ENCODE measurements at places on chromosomes 3 and 15. TPM values are rescaled to one million over a fixed set of nuclear protein-coding genes. Genes with fewer than 3 reads are reported as not detected.

DNA sequence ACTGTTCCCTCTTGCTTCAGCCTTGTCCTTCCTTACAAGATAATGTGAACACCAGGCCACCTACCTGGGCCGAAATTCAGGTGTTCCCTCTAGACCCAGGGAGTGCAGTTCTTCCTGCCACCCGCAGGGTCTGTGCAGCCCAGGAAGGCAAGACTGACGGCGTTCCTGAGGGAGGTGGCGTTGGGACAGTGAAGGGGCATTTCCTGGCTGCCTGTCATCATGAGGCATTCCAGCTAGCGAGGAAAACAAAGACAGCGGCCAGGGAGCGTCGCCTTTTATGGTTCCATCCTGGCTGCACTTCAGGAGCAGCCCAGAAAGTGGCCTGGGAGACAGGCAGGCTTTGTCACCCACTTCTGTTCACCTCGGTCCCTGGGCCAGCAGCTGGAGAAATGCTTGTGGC is 84.8 kb upstream of the WNT5A start:
- no peak for DNase-seq

DNA sequence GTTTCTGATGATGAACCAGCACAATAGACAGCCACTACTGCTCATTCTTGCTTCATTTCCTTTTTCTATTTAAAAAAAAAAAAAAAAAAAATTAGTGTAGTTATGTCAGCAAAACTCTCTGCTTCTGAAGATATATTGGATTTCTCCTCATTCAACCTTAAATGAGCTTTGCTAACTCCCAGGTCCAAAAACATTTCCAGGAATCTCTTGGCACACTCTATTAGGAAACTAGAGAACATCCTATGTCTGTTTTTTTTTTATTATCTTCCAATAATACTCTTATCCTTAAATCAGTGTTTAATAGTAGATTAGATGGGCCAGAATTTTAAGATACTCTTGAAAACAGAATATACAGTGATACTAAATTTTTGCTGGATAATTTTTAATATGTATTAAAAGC is 398.0 kb downstream of the NAALADL2 start:
- no peak for DNase-seq

- DNase-seq: no peak
These were observed 3.4 kb downstream of the ANKRD28 start for GRCh38 chr3:15794303-15794771.

DNA sequence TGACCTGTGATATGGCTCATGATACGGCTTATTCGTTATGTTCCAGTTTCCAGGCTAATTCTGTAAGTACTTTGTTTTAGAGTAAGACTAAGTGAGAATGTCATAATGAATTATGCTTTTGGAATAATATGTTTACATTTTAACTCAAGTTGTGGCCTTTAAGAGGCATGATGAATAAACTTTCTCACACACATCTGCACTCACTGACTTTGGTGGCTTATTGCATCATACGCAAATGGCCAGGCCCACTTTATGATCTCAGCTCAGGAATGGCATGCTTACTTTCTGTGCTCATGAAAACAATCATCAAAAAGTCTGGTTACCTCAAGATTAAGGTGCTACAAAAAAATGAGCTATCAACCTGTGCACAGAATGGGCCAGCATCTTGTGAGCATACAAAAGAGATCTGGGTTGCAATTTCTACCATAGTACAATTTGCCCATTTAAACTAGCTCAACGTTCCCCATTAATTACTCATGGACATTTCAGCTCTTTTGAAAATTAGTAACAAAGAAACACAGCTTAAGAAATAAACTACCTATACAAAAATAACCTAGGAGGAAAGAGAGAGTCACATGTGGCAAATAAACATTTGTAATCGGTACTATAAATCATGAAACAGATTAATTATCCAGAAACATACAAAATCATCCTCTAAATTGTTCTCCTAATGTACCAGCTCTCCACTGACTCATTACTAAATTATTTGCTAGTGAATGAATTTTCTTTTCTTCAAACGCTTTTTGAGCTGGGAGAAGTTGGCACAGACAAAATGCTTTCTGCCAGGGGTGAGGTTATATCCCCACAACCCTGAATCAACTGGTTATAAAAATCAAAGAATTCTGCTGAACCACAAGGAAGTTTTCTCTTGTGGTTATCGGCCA is 439.0 kb upstream of the ADAMTS9 start:
- no peak for DNase-seq

GRCh38 chr3:63952248-63952594 is 40.0 kb upstream of the SCAANT1 start:
- no peak for DNase-seq

- no peak for DNase-seq
These were observed 29.6 kb downstream of the FNDC3B start for GRCh38 chr3:172068977-172069376.

DNA sequence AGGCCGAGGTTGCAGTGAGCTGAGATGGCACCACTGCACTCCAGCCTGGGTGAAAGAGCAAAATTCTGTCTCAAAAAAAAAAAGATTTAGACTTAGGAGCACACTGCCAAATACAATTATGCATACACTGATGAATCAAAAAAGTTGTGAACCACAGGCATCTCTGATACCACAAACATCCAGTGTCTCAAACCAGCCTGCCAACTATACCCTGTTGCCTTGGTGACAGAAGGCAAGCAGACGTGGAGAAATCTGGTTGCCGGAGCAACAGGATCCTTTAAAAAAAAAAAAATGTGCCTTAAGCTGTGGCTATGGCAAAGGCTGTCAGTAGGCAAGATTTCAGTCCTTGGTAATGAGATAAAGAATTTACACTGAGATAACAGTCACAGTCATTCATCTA is 202.3 kb downstream of the NEK10 start:
- DNase-seq: no peak

DNA sequence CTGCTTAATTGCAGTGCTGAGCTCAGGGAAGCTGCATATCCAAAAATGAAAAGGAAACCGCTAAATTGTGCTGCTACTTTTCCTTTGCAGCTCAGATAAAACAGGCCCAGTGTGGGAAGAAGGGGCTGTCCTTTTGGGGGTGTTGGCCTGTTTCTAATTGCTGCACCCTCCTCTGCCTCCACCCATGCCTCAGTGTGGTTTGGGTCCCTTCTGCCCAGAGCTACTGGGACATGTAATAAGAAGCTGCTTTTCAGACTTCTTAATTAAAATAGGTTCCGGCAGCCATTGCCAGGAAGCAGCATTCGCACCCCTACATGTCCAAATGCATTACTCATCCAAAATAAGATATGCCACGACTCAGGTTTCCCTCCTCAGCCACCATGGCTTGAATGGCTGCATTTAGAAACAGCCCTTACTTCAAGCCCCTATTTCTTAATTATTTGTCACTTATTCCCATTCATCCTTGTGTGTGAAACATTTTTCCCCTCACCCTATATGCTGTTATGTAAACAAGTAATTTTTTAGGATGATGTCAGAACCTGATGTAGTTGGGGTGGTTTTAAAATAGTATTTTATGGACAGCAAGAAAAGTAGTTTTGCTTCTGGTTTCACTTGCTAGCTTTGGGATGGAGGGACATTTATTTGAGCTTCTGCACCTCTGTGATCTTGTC is 235.9 kb upstream of the CTDSPL start:
- DNase-seq: no peak

- no peak for DNase-seq
These were observed 325.0 kb upstream of the CDIN1 start for GRCh38 chr15:36254426-36254825.

DNA sequence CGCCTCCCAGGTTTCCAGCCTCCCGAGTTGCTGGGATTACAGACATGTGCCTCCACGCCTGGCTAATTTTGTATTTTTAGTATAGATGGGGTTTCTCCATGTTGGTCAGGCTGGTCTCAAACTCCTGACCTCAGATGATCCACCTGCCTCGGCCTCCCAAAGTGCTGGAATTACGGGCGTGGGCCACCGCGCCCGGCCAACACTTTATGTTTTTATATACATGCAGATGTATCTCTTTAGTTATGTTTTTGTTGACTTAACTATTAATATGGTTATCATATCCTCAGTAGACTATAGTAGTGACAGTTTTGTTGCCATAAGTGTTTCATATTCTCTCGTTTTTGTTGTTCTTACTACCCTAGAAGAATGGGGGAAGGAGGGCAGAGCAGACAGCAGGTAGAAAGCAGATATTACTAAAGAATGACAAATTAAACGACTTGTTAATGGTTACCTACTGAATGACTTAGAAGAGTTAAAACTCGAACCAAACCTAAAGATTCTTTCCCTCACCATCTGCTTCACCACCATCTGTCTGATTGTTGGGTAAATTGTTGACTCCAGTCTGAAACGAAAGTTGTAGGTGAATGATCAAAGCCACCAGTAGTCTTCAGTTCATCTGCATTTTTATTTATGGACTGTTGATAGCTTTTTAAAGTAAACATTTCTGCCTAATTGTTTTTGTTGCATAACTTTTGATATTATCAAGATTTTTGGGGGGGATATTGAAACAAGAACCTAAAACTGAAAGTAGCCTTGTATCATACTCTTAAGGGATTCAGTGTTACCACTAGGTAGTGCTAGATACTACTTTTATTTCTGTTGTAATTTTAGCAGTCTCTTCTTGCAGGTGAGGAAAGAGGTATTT is 89.3 kb downstream of the RASA2 start:
- DNase-seq: peak; percentile 37

DNA sequence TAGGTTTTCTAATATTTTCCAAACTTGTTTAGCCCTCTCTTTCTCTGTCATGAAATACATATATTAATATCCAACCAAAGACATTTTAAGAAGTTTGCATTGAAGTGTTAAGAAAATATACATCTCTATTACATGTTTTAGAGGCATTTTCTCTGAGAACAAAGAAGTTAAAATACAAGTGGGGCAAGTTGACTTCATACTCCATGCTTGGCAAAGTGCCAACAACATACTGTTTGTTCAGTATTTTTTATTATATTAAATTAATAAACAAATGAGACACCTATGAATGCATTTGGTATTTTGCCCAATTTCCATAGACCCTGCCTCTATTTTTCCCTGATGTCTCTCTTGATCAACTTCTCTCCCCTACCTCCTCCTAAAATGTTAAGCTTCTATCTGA is 232.8 kb upstream of the MRPL3 start:
- DNase-seq: no peak

GRCh38 chr3:186487819-186488218 is 56.4 kb downstream of the CRYGS start:
- DNase-seq: no peak

DNA sequence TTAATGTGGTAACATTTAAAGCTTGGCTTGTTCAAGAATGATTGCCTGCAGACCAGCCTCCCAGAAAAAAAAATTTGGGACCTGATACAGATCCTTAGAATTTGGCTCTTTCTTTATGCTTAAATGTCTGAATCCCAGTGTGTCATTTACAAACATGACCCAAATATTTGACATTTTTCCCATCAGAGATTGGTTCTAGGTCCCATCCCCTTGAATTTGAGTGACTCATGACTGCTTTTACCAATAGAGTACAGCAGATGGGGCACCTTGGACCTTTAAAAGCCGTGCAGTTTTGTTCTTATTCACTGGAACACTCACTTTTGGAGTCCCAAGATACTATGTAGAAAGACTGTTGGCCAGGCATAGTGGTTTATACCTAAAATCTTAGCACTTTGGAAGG is 231.6 kb downstream of the ZIC1 start:
- no peak for DNase-seq

- no peak for DNase-seq
These were observed 248.3 kb downstream of the VPS13C start for GRCh38 chr15:61811952-61812351.

DNA sequence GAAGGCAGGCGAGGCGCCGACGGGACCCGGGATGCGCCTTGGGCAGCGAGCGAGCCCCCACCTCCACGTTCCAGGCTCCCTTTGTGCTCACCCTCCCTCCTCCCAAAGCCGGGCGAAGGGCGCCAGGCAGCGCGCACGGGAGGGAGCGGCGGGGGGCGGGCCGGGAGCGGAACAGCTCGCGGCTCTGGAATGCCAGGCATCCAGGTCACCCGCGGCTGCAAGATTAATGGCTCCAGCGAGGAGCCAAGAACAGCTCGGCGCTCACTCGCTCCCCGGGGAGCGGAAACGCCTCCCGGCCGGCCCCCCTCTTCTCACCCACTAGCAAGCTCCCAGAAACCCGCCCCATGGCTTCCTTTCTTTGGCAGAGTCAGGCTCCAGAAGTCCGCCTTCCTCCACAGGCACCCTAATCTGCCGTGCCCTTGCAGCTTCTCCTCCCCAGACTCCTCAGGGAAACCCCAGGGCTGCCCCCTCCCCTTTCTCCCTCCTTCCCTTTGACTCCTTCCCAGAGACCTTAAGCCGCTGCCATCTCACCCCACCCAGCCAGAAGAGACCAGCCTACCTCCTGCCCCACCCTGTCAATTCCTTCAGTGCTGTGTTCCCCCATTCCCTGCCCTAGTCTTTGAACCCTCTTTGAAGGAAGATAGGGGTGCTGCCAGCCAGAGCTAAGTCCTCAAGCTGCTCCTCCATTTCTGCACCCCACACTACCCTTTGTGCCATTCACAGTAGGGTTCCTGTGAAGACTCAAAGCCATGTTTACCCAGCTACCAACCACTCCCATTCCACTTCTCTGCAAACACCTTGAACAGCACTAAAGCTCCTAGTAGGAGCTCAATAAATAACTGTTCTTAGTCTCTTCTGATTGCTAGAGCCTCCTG is 9.9 kb downstream of the AMOTL2 start:
- no peak for DNase-seq

DNA sequence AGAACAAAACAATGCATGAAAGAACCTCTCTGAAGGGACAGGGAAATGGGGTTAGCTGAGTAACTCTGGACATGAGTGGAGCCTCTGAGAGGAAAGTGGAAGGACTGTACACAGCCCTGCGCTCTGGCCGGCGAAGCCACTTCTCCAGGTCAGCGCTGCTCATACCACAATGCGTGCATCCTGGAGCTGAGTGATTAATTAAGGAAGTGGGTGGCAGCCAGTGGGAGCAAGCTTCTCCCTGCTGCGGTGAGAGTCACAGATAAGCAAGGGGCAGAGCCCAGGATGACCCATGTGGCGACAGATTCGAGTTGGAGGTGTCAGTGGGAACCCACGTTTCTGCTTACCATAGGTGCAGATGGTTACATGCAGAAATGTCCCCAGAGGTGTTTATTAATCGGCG is 48.0 kb downstream of the KLF15 start:
- DNase-seq: no peak

DNA sequence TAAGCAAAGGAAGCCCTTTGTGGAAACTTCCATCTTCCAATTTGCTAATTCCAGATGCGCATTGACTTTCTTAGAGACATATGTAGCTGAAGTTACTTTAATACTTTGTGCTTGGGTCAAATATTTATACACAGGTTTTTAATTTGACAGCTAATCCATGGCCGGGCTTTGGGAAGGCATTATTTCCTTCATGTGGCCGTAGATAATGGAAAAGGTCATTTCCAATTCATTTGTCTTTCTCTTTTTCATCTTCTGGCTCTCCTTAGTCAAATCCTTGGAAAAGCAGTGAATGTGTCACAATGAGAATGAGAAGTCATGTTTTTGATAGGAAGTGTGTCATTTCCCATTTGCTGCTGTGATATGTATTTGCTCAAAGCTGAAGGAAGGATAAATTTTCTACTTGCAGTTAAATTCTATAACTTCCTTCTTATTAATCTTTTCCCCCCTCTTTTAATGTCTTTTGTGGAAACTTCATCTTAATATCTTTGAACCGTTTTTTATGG is 323.3 kb downstream of the CLSTN2 start:
- DNase-seq: no peak

The USP19 gene
- 69.4 TPM for total RNA-seq

The LIPH gene
- total RNA-seq: not detected

The DBR1 gene
- 22.7 TPM for total RNA-seq

The SLC6A1 gene
- total RNA-seq: not detected

The FBLN2 gene
- total RNA-seq: not detected

The LNP1 gene
- total RNA-seq: 10.8 TPM

The GOLGA8M gene
- not detected for total RNA-seq

The BFSP2 gene
- 19.2 TPM for total RNA-seq

The RTP1 gene
- not detected for total RNA-seq

The GOLGA8J gene
- total RNA-seq: not detected

The VWA5B2 gene
- not detected for total RNA-seq

The CDV3 gene
- 296 TPM for total RNA-seq

The DAZL gene
- not detected for total RNA-seq

All from OCI-LY7 (cell line).